ENCODE measurements at places on chromosomes 1 and 21. TPM values are rescaled to one million over a fixed set of nuclear protein-coding genes. Genes with fewer than 3 reads are reported as not detected.

DNA sequence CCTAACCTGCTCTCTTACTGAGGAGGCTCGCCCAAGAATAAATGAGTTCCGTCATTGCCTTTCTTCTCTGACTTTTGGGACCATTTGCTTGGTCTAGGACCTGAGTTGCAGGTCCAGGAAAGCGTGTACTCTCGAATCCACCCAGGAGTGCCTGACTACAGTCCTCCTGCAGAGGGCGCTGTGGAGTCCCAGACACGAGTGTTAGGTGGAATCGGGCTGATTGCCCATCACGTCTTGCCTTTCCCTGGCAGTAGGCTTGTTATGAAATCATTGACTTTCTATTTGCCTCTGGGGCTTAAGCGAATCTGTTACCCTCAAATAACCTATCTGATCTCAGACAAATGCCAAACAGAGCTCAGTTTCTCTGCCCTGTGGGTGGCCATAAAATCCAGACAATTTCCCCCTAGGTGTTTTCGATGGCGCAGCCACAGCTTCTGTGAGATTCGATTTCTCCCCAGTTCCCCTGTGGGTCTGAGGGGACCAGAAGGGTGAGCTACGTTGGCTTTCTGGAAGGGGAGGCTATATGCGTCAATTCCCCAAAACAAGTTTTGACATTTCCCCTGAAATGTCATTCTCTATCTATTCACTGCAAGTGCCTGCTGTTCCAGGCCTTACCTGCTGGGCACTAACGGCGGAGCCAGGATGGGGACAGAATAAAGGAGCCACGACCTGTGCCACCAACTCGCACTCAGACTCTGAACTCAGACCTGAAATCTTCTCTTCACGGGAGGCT lies at the start of gene IL20:
Gene IL20, plus strand, starts transcription at position 685 of the 733 bp plus-strand sequence. CDS start 230 bp downstream, outside the sequence.
- peak; percentile 82 for DNase-seq

- DNase-seq, result no peak
Observed at GRCh38 chr1:94876362-94876761, 50.5 kb downstream of the CNN3 start.

Gene FAM229A
- total RNA-seq, result 8.3 TPM

GRCh38 chr1:109756848-109757521 lies 6.7 kb downstream of the EPS8L3 start:
- no peak for DNase-seq

DNA sequence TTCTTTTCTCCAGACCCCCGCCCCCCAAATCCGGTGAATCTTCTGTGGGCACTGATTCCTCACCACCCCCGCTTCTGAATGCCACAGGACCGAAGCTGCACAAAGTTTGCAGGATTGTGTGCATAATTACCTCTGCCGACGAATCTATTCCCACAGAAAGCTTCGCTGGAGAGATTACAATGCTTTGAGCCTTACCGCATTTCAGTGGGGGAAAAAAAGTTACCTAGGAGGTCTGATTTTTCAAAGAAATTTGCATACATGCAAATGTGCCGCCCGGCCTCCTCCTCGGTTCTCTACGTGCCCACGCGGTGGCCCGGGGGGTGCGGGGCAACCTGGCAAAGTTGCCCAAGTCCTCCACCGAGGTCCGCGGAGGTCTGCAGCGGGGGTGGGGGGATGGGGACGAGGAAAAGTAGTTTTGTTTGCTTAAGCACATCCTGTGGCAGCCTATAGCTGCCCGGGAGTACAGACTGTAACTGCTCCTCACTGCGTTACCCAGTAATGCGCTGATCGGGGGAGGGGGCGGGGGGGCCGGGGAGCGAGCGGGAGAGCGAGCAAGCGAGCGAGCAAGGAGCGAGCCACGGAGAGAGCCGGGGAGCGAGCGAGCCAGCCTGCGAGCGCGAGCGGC lies 563 bp upstream of the NFIA start:
- DNase-seq, result peak; percentile 68

DNA sequence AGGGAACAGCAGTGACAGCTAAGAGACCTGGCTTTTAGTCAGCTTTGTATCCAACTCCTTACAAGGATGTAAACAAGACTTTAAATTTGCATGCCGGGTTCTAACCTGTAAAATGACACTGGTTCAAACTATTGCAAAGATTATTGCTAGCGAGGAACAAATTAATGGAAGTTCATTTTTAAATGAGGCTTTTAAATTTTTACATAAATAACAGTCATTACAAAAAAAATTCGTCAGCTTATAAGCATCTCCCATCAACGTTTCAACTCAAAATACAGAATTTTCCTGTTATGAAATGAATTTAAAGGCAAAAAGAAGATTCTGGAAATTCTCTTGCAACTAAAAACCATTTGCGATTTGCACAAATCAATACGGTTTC lies 668 bp downstream of the KIF14 start:
- DNase-seq, result no peak

GRCh38 chr1:168408884-168409283 lies 128.2 kb downstream of the TBX19 start:
- no peak for DNase-seq

- no peak for DNase-seq
Observed at GRCh38 chr1:17920881-17921640, 165.9 kb downstream of the ACTL8 start.

DNA sequence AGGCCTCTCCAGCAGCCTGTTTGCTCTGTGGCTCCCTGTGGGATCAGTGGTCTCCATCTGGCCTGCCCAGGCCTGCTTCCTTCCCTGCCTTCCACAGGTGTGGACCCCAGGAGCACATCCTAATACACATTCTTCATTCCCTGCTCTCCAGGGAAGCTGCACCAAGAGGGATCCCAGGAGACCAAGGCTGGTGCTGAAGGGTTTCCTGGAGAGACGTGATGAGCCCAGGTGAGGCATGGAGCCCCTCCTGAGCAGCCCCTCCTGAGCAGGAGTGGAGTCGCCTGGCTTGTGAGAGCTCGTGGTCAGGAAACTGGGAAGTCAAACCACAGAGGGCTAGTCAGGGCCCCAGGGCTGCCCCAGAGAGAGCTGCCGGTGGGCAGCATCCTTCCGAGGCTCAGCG lies 561.4 kb downstream of the MATN1 start:
- no peak for DNase-seq

Gene RIMS3
- total RNA-seq, result 14.2 TPM

- DNase-seq, result peak; percentile 17
Observed at GRCh38 chr1:21670956-21671902, 2.1 kb upstream of the RAP1GAP start.

Gene HYI
- 15.1 TPM for total RNA-seq

Gene FAM151A
- total RNA-seq, result not detected

GRCh38 chr1:224589006-224589405 lies 27.1 kb upstream of the CNIH3 start:
- no peak for DNase-seq

DNA sequence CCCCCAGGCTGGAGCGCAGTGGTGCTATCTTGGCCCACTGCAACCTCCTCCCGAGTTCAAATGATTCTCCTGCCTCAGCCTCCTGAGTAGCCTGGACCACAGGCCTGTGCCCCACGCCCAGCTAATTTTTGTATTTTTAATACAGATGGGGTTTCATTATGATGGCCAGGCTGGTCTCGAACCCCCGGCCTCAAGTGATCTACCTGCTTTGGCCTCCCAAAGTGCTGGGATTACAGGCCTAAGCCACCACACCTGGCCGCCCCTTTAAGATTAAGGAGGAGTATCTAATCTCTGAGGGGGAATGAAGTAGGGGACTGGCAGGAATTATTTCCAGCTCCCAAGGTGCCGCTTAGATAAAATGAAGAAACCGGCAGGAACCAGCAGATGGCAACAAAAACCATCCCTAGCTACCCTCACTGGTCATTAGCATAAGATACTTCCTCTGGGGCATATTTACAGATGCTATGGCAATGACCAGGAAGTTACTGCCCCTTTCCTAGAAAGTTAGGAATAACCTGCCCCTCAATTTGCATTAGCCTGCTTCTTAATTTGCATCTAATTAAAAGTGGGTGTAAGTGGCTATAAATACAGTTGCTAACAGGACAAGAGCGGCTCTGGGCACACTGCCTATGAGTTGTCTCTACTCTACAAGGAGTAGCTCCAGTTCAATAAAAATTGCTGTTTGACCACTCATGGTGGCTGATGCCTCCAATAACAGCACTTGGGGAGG lies 7.1 kb upstream of the NSUN4 start:
- DNase-seq, result peak; percentile 66

Gene HSPB7
- total RNA-seq, result not detected

DNA sequence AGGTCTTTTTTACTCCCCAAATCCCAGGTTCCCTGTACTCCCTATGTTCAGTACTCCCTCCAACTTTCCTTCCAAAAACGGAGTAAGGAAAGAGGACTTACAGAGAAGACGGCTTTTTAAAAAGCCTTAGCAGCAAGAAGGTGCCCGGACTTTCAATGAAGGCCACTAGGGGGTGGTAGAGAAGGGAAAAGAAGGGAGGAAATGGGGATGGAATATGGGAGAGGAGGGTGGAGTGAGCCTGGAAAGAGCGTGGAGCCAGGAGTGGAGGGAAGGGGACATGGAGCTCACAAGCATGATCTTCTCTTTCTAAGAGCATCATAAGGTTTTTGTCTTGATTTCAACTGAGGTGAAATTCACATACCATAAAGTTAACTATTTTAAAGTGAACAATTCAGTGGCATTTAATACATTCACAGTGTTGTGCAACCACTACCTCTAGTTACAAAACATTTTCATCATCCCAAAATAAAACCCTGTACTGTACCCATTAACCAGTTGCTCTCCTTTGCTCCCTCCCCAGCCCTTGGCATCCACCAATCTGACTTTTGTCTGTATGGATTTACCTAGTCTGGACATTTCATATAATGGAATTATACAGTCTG lies 129.9 kb downstream of the ZNF281 start:
- peak; percentile 71 for DNase-seq

DNA sequence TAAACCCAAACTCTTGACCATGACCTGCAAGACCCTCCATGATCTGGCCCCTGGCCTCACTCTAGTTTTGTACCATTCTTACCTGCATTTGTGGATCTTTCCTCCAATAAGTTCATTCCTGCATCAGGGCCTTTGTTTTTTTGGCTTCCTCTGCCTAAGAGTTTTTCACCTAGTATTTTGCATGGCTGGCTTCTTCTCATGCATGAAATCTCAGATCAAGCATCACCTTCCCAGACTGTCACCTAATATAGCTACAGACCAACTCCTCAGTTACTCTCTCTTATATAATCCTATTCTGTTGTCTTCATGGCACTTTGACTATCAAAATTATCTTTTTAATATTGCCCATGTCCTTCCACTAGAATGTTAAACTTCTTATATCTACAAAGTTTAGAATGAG lies 54.2 kb downstream of the BTBD8 start:
- no peak for DNase-seq

GRCh38 chr1:156115514-156116374 lies 1.2 kb downstream of the LMNA start:
- peak; percentile 68 for DNase-seq

Gene CD5L
- not detected for total RNA-seq

DNA sequence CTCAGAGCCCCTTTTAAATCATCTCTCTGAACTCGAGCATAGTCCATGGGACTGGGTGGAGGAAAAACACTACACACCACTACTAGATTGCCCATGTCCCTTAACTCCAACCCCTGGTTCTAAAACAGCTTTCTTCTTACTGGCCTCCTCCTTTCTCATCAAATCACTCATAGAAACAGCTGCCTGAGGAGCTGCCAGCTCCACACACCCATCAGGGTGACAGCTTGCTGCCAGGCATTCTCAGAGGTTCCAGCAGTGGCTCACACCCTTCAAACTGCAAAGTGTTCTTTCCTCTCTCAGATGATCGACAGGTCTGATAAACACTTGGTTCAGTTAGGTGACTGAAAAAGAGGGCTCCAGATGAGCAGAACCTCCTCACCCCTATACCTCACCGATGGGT lies 543.0 kb upstream of the PLXNA2 start:
- no peak for DNase-seq

- no peak for DNase-seq
Observed at GRCh38 chr1:41647221-41648135, 163.0 kb upstream of the EDN2 start.

DNA sequence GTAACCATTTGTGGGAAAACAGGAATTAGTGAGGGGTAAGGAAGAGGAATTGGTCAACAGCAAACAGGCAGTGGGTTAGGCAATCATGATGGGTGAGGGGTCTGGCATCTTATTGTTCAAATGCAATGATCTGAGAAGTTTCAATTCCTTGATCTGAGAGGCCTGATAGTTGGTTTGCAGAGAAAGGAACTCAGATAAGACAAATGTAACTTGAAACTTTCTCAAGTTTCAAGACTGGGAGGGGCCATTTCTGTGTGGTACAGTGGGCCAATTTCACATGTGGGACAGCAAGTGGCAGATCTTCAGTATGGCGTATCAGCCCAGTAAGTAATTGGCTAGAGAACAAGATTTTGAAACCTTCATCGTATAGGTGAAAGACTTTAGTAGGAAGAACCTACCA lies 102.5 kb downstream of the XPR1 start:
- no peak for DNase-seq

DNA sequence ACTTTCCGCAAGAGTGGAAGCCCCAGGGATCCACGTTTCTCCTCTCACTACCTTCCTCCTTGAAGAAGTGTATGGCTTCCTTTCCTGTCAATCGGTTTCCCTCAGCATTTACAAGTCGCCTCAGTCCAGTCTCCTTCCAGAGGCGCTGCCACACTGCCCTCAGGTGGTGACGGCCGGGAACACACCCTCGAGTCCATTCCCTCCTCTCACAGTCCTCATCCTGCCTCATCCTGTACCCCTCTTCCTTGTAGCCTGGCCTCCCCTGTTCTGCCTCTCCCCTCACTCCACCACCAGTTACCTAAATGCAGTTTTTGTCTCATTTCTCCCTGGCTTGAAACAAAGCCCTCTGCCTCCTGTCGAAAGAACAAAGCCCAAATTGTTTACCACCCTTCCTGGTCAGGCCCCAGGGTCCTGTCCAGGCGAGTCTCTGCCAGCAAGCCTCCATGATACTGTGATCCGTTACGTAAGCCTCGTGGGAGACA lies 23.2 kb upstream of the LSM10 start:
- DNase-seq, result peak; percentile 94

GRCh38 chr1:212290608-212291007 lies 5.4 kb downstream of the PPP2R5A start:
- no peak for DNase-seq

- no peak for DNase-seq
Observed at GRCh38 chr1:225772848-225773247, 4.8 kb upstream of the SRP9 start.

GRCh38 chr1:238681021-238681420 lies 705.3 kb upstream of the CHRM3 start:
- no peak for DNase-seq
